ENCODE measurements at places on chromosomes 3 and 15. TPM values are rescaled to one million over a fixed set of nuclear protein-coding genes. Genes with fewer than 3 reads are reported as not detected.
A peak's percentile ranks its signal among the peaks of the same experiment; 100 is the strongest.

Gene SLC35G2
- total RNA-seq: 11.7 TPM

Gene NANOGP8
- total RNA-seq: 2.0 TPM

Gene ACOX2
- 32.4 TPM for total RNA-seq

- no peaks in the 10 kb centered on the region for H3K36me3 ChIP-seq
- H3K27me3 ChIP-seq: no peaks in the 10 kb centered on the region
- DNase-seq: no peak
- no peak overlapping the region for H3K27ac ChIP-seq
- no peak overlapping the region for H3K4me3 ChIP-seq
Measured at GRCh38 chr3:48518638-48519276, 14.8 kb upstream of the SHISA5 start.

GRCh38 chr3:146160964-146161662, at the start of gene PLOD2:
Gene PLOD2, minus strand, starts transcription at chr3:146161184. Its CDS starts 195 bp downstream, at chr3:146160989.
- H3K27me3 ChIP-seq: no peaks in the 10 kb centered on the region
- peak within 1 kb of the TSS; percentile 95 for H3K27ac ChIP-seq
- no peaks in the 10 kb centered on the region for H3K36me3 ChIP-seq
- peak; percentile 85 for DNase-seq
- H3K4me1 ChIP-seq: peaks cover 52% of the 10 kb centered on the region
- peak within 1 kb of the TSS; percentile 70 for H3K4me3 ChIP-seq
